ENCODE measurements at places on chromosomes 7 and 10.

DNA sequence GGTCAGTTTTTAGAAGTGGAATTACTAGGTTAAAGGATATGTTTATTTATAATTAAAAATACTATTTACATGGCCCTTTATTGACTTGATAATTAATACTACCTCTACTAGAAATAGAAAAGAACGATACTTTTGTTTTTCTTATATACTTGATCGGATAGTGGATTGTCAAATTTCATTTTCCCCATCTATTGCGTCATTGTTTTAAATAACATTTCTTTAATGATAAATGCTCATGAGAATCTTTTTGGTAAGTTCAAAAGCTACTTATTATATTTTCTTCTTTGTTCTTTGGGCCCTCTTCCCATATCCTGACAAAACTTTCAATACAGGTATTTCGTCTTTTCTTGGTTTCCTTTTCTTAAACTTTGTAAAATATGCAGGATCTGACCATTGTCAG is 392.4 kb downstream of the PHF14 start:
- DNase-seq, result no peak

DNA sequence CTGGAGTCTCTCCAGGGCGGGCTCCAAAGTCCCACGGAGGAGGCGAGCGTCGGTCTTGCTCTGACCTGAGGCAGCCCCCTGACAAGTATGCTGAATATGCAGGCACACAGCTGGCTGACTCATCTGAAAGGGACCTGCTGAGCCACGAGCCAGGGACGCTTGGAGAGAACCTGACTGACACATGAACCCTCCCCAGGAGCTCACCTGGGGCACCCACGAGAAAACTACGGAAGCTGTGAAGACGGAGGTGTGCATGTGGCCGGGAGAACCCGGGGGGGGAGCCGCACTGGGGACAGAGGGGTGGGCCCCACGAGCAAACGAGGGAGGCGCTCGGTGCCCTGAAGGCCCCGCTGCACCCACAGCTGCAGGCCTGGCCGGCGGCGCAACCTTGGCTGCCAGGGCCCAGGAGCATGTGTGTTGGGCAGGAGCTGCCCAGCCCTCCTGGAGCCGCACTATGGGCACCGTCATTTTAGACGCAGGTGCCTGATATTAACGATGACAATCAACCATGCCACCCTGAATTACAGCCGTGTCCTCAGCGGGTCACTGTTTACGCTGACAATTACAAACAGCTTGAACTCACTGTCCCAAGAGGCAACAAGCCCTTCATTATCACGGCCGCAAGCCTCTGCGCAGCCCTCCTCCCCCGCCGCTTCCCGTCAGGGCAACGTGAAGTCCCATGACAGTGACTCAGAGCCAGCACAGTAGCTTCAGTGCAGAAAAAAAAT is 64.7 kb downstream of the DIP2C start:
- peak; percentile 97 for DNase-seq

DNA sequence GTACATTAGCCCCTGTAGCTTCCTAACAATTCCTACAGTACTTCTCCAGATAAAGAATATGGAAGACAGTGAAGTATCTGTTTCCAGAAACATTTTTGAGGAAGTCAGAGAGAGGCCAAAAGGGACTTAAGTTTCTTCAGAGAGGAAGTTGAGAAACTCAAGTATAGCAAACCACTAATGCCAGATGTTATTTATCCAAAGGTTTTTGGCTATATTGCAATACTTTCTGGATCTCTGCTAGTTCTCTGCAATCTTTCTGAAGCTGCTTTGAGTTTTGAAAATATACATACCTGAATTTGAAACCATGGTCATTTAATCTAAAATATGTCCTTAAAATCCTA is 64.7 kb downstream of the BICC1 start:
- no peak for DNase-seq

- DNase-seq, result no peak
These were observed 85.2 kb downstream of the CHCHD3 start for GRCh38 chr7:132996581-132997242.

DNA sequence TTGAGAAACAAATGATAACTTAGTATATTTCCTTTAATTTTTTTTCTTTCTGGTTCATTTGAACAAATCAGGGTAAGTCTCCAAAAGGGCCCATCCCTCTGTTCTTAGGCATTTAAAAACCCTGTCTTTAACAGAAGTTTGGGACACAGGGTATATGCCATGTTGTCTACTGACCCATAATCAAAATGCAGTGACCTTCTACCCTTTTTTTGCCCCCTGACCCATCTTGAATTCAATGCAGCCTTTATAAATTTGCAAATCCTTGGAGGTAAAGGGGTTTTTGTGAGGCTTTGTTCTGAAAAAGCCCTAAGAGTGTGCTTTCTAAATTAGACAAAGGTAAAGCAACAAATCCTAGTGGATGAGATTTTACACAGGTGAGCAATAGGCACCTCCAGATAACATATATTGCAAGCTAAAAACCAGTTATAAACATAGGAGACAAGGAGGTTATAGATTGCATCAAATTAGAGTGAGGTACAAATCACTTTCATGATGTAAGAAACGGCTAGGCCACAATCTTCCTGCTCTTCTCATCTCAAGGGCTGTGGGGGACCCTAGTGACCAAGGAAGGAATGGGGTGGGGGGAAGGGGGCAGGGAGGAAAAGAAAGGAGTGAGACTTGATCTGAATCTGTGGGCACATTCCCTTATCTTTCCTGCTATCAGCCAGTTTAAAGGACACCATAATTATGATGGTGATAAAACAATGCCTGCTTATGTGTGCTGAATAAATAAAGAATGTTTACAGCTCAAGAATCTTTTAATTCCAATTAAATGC is 2.7 kb downstream of the SKIDA1 start:
- DNase-seq, result no peak

DNA sequence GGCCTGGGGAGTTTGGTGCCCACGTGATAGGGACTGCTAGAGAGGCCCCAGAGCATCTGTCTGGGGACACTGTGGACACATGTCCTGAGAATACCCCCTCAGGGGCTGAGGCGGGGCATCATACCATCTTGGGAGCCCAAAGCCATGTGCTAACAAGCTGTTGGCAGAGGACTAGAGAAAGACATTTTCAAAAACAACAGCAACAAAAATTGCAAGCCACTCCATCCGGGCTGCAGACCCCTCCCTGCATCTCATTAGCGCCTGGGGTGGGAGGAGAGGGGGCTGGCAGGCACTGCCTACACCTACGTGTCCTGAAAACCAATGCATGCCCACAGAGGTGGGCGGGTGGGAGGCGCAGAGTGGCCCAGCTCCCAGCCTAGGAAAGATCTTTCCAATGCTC is 507.4 kb upstream of the PODXL start:
- DNase-seq, result no peak

DNA sequence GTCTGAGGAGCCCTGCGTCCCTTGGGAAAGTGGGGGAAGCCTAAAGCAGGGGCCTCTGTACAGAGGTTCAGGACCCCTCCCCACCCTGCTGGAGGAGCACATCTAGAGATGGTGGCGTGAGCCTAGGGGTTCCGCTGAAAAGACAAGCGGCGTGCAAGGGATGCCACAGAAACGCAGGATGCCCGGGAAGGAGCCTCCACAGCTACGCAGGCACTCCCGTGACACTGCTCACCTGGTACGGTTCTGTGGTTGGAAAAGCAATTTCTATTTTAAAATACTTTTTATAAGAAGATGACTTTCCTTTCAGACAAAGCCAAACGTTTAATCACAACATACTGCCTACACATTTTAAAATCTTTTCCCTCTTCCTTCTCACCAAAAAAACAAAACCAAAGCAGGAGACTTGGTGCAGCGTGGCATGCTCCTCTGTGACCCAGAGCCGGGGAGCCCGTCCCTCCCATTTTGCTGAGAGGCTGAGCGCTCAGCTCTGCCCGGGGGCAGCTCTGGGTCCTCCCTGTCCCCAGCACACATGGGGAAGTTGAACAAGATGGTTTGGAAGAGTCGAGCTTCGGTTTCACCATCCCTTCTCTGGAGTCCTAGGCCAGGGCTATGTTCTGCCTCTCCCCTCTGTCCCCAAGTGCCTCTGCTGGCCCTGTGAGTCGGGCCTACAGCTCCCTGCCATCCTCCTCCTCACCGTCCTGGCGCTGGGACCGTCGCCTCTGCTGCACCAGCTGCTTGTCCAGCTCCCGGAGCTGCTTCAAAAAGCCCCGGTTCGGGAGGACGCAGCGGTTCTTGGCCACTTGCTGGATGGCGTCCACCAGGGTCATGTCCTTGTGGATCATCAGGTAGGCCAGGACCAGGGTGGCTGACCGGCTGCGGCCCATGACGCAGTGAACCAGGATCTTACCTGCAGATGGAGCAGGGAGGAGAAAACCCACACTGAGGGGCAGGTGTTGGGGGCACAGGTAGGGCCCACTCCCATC is 74.0 kb upstream of the SAMD8 start:
- DNase-seq, result peak; percentile 63

- no peak for DNase-seq
These were observed 611.9 kb upstream of the FOXK1 start for GRCh38 chr7:4070214-4070613.

DNA sequence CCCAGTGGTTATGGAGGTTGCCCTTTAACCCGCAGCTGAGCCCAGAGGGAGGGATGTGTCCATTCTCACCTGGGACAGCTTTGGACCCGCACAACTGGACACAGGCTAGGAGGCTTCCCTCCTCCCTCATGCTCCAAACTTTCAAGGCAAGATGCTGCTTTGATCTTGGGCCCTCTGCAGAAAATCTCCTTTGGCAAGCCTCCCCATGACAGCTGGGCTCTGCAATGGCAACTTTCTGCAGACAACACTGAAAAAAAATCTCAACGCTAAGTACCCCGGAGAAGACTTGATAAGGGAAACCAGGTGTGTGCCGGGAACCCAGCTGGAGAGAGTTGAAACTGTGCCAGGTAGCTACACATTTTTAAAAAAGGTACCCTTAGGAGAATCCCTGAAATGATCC is 610.1 kb downstream of the LRMDA start:
- DNase-seq, result no peak

DNA sequence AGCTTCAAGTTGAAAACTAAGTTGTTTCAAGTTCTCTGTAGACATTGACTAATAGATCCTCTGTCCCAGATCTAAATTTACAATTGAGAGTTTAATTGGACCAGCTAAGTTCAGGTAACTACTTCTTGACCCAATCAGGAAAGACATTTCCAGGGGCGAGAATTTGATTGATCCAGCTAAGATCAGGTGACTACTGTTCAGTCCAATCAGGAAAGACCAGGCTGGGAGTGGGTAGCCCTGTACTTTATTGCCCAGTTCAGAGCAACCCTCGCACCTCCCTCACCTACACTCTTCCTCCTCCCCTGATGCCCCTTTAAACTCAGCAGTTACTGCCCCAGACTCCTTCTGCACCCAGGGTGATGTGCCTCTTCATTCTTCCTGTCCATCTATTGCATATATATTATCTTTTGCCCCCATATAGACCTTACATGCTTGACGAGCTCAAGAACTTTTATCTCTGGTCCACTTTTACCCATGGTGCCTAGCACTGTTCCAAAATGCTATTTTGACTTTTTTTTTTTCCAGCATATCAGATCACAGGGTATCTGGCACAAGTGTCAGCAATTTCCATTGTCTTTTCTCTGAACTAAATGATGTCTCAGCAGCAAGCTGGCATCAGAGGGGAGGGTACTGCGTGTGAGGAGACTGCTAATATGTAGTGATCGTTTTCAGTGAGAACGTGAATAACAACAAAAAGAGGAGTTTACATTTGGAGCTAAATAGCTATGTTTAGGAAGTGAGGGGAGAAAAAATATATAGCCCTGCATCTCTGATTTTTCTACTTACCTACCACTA is 169.4 kb downstream of the KIAA1217 start:
- DNase-seq, result no peak

DNA sequence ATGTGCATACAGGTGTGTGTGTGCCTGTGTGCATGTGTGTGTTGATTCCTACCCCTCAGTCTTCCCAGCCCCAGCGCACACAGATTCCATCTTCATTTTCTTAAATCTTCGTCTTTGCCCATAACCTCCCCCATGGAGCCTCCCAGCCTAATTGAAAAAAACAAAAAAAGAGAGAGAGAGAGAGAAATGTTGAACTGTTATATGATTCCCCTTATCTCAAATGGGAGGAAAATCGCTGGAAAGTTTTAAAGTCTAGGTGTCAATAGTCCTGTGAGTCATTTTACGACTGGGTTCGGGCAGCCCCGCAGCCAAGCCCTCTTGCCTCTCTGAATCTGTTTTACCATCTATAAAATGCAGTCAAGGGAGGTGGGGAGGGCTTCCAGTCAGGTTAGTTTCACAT is 60.9 kb downstream of the SPOCK2 start:
- peak; percentile 69 for DNase-seq

DNA sequence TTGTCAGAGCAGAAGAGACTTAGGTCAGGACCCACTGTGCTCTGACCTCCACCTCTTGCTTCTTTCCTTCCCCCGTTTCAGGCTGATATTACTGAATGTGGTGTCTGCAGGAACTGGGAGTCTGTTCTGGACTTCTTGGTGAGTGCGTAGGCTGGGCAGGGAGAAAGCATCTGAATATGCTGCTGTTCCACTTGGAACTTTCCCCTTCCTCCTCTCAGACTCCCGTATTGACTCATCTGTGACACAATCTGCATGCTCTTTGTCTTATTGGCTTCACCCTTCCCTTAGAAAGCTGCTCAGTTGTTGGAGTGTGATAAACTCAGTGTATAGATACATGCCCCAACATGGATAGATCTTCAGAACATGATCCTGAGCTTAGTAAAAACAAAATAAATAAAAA is 137.6 kb upstream of the HABP2 start:
- no peak for DNase-seq

- DNase-seq, result peak; percentile 83
These were observed 114.8 kb upstream of the LANCL2 start for GRCh38 chr7:55250313-55250712.

- DNase-seq, result peak; percentile 82
These were observed 9.1 kb downstream of the TSPAN14 start for GRCh38 chr10:80462981-80463741.

DNA sequence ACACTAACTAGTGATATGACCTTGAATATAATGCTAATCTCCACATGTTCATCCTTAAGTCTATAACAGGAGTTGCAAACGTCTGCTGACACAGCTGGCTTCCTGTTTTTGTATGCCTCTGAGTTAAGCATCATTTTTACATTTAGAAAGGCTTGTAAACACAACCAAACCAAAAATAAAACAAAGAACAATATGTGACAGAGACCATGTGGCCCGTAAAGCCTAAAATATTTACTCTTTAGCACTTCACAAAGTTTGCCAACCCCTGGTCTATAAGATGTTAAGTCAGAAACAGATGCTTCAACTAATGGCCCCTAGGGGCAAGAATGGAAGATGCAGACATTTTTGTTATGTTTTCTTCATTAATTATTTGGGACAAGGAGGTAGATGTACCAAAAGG is 109.3 kb downstream of the CPEB3 start:
- DNase-seq, result no peak

GRCh38 chr10:26770069-26770468 is 72.6 kb downstream of the PDSS1 start:
- no peak for DNase-seq

DNA sequence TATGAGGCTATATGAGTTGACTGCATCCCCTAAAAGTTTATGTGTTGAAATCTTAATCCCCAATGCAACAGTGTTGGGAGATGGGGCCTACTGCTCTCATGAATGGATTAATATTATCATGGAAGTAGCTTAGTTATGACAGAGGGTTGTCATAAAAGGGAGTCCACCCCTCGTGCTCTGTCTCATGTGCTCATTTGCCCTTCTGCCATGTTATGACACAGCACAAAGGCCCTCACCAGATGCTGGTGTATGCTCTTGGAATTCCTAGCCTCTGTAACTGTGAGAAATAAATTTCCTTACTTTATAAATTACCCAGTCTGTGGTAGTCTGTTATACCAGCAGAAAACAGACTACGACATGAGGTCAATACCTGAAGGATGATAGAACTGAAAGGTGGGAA is 17.6 kb upstream of the PANK1 start:
- no peak for DNase-seq

- DNase-seq, result peak; percentile 23
These were observed 41.0 kb downstream of the TSPAN15 start for GRCh38 chr10:69492091-69492745.

- DNase-seq, result no peak
These were observed 26.1 kb downstream of the PRLHR start for GRCh38 chr10:118569241-118569881.
